ENCODE measurements at places on chromosomes 3 and 15.
A peak's percentile ranks its signal among the peaks of the same experiment; 100 is the strongest.

DNA sequence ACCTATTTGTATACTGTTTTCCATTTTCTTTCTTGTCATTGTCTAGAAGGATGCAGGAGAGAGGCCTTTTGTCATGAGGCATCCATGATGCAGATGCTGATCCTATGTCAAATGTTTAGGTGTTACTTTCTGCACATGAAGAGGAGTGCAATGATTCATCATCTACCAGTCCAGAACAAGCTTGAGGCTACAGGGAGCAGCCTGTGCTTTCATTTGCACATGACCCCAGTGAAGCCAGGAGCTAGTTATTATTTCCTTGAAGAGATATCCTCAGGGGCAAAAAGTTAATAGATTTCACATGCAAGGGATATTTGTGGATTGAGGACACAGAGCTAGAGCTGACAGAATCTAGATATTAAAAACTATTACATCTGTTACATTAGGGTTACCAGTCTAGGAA, 204.4 kb upstream of the TGFBR2 start:
- DNase-seq, result peak; percentile 87

DNA sequence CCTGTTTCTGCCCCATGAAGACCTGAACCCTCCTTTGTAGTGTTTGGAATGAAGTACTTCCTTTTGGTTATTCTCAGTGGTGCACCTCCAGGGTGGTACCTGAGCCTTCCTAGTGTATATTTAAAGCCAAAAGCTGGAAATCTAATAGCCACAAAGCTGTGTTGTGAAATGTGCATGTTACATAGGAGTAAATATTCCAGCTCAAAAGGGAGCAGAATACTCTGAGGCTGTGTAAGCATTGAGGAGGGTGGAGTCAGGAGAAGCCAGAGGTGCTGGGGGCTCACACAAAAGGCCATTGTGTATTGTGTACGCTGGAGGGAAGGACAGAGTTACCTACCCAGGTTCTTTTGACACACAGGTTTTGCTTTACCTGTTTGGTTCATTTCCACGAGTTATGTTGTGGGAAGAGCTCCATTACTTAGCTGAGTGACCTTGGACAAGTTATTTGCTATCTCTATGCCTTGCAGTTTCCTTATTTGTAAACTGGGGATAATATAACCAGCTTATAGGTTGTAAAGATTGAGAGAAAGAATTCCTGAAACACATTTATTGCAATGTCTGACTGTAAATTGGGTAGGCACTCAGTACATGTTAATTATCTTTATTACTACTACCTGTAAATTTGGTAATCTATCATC, 24.7 kb downstream of the GPR171 start:
- DNase-seq, result no peak

- DNase-seq, result peak; percentile 80
Observed at GRCh38 chr15:39403640-39404117, 177.2 kb upstream of the THBS1 start.

- DNase-seq, result no peak
Observed at GRCh38 chr15:49621401-49621811, 558 bp downstream of the DTWD1 start.

GRCh38 chr3:62577153-62577552, 203.8 kb upstream of the FEZF2 start:
- no peak for DNase-seq

GRCh38 chr3:197444793-197445379, 110.9 kb downstream of the BDH1 start:
- no peak for DNase-seq

DNA sequence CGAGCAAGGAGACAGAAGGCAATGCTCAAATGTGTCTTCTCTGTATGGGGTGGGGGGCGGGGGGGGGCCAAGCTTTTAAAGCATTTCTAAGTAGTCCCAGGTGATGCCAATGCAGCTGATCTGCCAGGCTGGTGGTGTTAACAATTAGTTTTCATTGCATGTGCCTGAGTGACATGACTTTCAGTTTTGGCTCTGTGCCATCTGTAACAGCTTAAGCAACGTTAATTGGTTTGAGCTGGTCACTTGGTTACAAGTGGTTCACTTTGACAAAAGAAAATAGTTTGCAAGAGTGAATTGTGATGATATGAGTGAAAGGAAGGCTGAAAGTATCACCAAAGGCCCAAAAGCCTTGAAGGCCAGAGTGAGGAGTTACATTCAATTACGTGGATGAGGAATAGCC, 26.4 kb upstream of the LRIG1 start:
- DNase-seq, result no peak

DNA sequence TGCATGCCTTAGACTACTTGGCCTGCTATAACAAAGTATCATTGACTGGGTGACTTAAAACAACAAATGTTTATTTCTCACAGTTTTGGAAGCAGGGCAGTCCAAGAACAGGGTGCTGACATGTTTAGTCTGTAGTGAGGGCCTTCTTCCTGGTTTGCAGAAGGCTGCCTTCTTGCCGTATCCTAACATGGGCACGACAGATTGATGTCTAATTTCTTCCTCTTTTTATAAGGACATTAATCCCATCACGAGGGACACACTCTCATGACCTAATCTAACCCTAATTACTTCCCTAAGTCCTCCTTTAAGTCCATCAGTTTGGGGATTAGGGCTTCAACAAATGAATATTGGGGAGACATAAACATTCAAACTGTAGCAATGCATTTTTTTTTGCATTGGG, 10.9 kb upstream of the GOLGA8B start:
- DNase-seq, result no peak

DNA sequence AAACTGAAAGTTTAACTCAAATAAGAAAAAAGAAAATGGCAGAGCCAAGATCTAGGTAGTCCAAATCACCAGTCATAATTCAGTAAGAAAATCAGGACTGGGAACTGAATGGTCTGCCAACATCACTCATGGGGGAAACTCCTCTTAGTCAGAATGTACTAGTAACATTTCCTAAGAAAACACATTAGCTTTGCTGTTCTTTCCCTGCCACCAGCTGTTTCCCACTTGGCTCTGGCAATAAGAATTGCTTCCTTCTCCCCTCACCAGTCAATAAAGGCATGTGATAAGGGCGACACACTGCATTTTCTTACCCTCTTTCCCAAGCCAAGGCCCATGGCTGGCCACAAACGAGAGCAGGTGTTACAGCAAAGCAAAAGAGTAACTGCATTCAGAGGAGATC, 46.1 kb downstream of the PIK3R4 start:
- DNase-seq, result no peak

DNA sequence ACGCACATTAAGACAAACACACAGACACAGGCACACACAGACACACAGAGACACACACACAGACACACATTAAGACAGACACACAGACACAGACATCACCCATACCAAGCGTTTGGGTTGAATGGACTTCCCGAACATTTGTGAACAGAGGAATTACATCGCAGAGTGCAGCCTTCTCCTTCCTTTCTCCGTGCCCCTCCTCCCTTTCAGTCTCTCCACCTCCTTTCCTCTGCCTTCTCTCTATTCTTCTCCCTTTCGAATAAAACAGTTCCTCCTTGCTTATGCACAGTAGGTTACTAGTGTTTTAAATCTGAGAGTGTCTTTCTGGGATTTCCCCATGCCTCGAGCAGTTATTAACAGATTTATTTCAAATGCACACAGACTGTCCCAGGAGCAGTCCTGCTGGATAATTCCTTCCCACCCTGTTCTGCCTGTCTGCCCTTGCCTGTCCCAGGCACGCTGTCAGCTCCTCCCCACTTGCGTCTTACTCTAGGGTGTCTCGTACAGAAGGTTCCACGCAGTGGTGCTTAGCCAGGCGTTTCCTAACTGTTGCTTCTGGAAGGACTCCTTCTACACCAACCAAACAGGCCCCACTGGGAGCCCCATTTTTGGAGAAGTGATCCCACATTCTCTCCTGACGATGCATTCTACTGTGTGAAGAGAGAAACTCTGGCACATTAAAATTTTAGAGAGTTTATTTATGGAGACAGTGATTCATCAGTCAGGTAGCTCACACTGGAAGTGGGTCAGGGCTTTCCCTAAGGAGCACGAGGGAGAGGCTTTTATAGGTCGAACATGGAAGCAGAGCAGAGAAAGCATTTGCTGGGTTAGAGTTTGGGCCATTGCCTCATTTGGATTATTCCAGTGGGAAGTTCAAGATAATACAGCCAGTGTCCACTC, 163.8 kb downstream of the SV2B start:
- DNase-seq, result peak; percentile 18
